Stimulated activated CD4-positive, alpha-beta T cell treated with anti-CD3 and anti-CD28 coated beads, Interleukin-1b, Interleukin-23, amount 100 ng/mL, for 4 hours (primary cell): ENCODE measurements at places on chromosomes 12 and 14.

GRCh38 chr12:105393587-105393986 is 63.1 kb downstream of the C12orf75 start:
- no peak for DNase-seq

GRCh38 chr12:2739832-2740641 is 54.7 kb upstream of the FKBP4 start:
- no peak for DNase-seq

DNA sequence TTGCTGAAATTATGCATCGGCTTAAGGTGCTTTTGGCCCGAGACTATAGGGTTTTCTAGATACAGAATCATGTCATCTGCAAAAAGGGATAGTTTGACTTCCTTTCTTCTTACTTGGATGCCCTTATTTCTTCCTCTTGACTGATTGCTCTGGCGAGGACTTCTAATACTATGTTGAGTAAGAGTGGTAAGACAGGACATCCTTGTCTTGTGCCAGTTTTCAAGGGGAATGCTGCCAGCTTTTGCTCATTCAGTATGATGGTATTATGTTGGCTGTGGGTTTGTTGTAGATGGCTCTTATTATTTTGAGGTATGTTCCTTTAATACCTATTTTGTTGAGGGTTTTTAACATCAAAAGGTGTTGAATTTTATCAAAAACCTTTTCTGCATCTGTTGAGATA is 8.3 kb downstream of the BMAL2 start:
- no peak for DNase-seq

DNA sequence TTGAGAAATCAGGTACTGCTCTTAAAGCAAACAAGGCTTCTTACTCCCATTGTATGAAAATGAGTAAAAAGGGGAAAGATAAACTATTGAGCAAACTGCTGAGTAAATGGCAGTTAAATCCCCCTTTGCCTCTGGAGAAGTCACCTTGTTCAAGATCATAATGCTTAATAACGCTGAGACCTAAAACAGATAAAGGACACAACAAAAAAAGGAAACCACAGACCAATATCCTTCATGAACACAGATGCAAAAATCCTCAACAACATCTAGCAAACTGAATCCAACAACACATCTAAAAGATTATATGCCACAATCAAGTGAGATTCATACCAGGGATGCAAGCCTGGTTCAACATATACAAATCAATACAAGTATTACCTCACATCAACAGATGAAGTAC is 109.0 kb upstream of the MDM1 start:
- DNase-seq = no peak

GRCh38 chr14:32898876-32899275 is 39.8 kb upstream of the NPAS3 start:
- no peak for DNase-seq

GRCh38 chr12:77734214-77734883 is 96.3 kb upstream of the NAV3 start:
- no peak for DNase-seq

- DNase-seq = no peak
Measured at GRCh38 chr14:102786768-102787167, 9.5 kb downstream of the TRAF3 start.

- no peak for DNase-seq
Measured at GRCh38 chr14:72663076-72663487, 230.8 kb downstream of the DPF3 start.
